Midbrain (tissue), 1 donor: ENCODE measurements at places on chromosomes 3 and 15.

- DNase-seq, result no peak
These were observed 9.2 kb downstream of the SPSB4 start for GRCh38 chr3:141060327-141060726.

- no peak for DNase-seq
These were observed 33.7 kb downstream of the CRYGS start for GRCh38 chr3:186510374-186511079.

DNA sequence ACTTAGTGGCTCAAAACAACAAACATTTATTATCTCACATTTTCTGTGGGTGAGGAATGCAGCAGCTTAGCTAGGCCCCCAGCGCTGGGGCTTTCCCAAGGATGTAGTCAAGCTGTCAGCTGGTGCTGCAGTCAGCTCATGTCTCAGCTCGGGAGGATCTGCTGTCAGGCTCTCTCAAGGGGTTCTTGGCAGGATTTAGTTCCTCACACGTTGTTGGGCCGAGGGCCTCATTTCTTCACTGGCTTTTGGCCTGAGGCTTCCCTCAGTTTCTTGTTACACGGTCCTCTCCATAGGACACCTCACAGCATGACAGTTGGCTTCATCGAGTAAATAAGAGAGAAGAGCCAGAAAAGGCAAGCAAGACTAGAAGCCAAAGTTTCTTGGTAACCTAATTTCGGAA lies 13.7 kb upstream of the U2SURP start:
- no peak for DNase-seq

DNA sequence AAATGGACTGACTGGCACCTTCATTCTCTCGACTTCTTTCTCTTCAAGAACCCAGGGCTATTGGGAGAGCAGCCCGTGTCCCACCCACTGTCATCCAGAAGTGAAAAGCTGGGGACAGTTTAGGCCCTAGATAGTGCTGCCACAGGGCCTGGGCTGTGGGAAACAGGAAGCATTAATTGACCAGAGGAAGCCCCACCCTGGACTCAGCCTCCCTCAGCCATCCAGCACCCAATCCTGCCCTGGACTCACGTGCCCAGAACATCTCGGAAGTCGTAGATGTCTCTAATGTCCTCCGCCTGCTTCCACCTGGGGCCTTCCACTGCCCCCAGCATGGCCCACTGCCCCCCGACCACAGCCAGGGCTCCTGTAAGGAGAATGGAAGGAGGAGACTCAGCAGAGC lies 2.3 kb downstream of the CAMK1 start:
- no peak for DNase-seq

DNA sequence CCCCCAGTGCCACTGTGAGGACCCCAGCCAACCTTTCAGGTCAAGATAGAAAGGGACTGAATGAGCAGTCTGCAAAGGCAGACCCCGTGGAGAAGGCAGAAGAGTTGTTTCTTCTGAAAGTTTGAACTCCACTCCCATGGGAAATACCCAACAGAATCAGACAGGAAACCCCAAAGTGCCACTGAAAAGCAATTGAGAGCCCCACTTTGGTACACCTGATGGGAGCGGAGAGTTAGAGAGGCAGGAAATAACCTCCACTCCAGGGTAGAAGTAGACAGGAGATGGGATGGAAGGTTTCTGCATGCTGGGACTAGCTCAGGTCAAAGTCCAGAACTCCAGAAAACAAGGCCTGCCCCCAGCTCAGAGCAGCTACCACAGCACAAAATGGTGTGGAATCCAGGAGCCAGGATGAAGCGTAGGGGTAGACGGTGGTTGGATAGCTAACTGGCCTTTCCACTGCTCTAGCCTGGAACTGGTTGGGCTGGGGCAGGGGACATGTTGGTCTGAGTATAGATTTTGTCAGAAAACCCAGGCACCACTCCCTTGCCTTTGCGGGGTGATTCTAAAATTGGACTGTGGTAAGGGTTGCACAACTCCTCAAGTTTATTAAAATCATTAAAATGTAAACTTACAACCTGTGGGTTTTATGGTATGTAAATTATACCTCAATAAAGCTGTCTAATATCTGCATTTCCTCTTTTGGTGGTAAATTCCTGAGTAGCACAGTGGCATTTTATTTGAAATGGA lies 1.9 kb upstream of the RAB43 start:
- DNase-seq, result no peak

- peak; percentile 61 for DNase-seq
These were observed 12.3 kb downstream of the CPNE9 start for GRCh38 chr3:9715764-9716437.

GRCh38 chr3:129276385-129276784 lies 2.3 kb upstream of the HMCES start:
- no peak for DNase-seq

DNA sequence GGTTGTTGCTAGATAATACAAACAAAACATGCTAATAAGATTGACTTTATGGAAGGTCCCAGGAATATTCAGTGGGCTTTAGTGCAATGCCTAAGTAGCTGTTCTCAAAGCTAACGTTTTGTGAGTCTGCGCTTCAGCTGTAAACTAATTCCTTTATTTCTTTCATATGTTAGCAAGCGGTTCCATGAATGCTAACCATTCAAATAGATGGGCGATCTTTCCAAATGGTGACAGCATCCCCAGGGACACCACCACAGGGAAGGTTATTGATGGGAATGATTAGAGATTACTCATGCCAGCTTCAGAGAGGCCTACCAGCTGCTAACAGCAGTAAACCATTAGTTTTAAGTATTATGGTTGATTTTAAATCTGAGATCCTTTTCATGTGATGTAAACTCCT lies 405.7 kb upstream of the MCTP2 start:
- DNase-seq, result no peak

DNA sequence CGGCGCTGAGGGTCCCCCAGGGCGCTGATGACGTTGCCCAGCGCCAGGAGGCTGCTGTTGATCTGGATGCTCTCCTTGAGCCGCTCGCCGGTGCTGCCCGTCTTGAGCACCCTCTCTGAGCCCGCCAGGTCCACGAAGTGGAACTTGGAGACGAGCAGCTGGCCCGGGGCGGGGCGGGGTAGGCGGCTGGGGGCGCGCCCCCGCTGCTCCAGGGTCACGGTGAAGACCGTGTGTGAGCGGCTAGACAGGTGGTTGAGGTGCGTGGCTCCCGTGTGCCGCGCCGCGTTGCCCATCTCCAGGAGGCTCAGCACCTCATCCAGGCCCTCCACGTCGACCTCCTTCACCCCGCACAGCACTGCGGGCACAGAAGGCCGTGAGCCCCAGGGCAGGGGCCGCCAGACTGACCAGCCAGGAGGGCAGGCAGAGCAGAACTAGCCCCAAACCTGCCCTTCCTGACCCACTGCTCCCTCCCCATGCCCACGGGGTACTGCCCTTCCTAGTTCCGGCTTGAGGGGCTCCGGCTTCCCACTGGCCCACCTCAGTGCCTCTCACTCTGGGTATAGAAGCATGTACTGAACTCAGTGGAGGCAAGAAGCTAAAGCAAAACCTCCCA lies 6.1 kb downstream of the KIF7 start:
- no peak for DNase-seq

- no peak for DNase-seq
These were observed 2.9 kb downstream of the MUC4 start for GRCh38 chr3:195808741-195809290.

- DNase-seq, result no peak
These were observed 28.0 kb upstream of the GABRA5 start for GRCh38 chr15:26838742-26839460.

DNA sequence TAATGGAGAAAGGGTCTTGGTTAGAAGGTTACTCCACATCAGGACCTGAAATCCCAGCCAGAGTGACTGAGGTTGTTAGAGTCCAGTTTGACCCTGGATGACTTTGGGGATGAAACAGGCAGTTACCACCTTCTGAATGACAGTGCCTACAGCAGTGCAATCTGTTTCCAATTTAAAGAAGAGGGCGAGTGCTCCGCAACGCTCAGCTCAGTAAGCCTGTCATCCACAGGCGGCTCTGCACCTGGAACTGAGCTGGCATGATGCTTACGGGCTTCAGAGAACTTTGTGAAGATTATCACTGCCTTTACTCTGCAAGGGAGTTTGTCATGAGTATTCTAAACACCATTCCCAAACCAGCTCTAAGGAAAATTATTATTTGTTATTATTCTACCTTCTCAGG lies 127.7 kb upstream of the SLC24A5 start:
- no peak for DNase-seq

GRCh38 chr3:5317557-5317956 lies 130.1 kb downstream of the EDEM1 start:
- DNase-seq, result no peak

DNA sequence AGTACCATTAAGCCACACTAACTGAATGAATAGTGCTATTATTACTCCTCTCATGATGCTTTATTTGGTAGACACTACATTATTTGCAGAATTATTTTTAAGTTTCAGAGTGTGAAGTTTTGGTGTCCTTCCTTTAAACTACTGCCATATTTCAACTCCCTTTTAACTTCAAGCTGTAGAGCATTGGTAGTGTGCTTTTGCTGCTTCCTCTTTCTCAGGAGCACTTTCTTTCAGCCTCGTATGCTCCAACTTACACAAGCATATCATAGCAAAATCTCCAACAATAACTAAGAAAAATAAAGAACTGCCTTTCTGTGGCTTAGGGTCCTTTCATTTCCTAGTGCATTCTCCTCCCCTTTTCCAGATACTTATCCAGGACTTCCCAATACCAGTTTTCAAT lies 476.4 kb upstream of the AGTR1 start:
- DNase-seq, result no peak

DNA sequence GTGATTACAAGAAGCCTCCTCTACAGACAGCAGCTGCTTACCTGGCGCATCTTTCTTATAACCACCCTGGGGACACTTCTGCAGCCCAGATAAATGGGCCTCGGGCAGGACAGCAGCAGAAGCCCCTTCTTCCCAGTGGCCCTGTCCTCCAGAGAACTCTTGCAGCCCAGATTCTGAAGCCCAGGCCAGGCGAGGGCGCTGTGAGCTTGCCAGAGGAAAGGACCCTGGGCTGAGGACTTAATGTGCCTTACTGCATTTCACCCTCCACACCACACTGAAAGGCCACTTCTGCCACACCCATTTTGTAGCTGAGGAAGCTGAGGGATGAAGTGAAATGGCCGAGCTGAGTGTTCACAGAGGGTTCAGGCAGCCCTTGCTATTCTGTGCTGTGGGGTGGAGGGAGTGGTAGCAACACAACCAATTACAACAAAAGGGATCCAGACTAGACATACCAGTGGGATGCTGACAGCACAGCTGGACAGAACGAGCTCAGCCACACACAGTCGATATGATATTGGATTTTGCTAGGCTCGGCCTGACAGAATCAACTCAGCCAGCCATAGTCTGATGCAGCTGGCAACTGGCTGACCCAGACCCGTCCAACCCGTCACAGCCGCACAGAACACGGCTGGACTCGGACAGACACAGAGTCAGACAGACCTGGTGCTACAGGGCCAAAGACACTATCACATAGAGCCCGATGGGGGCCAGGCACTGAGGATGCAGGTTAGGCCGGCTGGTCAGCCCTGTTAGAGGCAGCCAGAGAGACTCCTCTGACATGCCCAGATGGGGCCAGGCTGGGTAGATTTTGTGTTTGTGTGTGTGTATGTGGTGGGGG lies 7.3 kb downstream of the ACOX2 start:
- no peak for DNase-seq

DNA sequence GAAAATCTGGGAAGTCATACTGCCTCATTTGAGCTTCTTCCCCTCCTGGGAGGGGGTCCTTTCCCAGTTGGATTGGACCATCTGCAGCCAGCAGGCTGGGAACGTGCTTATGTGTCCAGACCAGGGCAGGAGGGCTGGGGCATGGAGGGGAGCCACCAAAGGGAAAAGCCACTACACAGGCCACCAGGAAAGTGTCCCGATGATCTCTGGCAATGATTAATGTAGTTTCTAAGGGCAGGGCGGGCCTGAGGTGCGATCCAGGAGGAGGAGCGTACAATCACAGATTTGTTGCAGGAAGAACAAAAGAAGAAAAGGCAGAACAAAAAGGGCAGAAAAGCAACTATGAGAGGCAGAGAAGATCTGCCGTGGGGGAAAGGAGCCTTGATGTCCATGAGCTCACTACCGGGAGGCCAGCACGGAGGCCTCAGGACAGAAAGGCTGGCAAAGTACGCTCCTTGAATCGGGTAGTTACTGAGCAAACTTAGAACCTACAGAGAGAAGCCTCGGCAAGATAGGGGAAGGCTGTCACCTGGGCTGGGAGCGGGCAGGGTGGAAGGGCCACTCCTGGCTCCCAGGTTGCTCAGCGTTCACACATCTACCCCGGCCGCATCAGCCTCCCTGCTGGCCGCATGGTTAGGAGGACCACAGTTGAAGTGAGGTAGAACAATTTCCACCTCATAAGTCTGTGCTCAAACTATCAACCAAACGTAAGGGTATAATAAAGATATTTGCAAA lies 79.5 kb upstream of the PCSK6 start:
- DNase-seq, result no peak

DNA sequence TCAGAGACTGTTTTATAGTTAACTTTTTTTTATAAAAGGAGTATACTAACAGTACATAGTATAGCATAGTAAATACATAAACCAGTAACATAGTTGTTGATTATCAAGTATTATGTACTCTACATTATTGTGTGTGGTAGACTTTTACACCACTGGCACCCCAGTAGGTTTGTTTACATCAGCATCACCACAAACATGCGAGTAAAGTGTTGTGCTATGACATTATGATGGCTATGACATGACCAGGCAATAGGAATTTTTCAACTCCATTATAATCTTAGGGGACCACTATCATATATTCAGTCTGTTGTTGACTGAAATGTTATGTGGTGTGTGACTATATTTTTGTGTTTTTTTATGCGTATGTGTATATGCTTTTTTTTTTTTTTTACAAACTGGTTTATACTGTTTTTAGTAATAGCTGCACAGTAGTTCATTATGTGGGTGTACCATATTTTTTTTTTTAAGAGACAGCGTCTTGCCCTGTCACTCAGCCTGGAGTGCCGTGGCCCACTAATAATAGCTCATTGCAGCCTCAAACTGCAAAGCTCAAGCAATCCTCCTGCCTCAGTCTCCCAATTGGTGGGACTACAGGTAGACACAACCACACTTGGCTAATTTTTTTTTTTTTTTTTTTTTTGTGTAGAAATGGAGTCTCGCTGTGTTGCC lies 1.9 kb downstream of the CAPN7 start:
- DNase-seq, result no peak

DNA sequence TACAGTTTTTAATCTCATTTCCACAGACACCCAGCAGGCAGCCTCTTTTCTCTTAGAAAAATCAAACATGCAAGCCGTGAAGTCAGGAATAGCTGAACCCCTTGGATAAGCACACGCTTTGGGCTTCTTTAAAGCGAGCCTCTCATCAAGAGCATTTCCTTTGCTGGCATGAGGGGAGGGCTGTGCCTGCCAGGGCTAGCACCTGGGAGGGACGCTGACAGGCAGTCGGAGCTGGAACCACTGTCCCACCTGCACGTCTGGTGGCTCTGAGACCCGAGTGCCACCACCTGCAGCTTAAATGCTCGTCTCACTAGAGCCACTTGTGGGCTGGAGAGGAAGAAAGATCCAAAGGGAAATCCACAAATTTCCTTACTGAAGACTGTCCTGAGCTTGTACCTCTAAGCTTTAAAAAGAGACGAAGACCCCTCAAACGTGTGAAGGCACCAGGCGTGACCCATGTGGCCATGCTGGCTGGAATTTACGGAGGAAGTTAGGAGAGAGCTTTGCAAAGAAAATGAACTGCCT lies 9.4 kb downstream of the MAP6D1 start:
- no peak for DNase-seq

- no peak for DNase-seq
These were observed 27.6 kb upstream of the NUDT16 start for GRCh38 chr3:131353986-131354385.
